Activated T-helper 1 cell treated with anti-CD3 and anti-CD28 coated beads, Interleukin-12 subunit alpha, Interleukin-12 subunit beta, Interleukin-2, Interleukin-4 antibody, amounts not matched to agents 30 ng/mL and 10 ng/mL and 1 ng/mL, durations not matched to agents 14 hours and 24 hours and 36 hours (primary cell): ENCODE measurements at places on chromosomes 1 and 21.

DNA sequence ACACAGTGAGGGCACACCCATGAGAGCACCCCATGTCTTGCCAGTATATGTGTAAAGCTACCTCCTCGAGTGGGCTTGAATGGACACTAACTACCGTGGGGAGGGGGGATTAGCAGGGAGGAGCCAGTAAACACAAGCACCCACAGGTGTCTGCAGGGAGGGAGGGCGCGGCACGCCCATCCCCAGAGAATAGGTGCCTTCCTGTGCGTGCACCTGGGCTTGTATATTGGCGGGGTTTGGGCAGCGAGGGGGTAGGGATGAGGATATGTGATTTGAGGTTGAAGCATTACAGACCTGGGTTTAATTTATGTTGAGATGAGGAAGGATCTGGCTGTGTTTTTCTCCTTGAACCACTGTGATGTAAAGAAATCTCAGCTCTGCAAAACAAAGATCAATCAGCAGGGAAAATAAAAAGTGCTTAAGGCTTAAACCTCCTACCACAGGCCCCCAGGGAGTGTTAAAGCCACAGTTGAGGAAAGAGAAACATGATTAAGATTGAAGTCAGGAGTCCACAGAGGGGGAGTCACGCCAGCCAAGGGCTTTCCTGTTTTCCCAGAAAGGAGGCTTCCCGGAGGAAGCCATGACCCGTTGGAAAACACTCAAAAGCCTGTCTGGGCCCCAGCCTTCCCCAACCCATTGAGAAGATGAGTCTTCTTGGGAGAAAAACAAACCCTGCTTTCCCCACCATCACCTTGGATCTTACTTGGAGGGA is 80.0 kb downstream of the CAMK2N1 start:
- DNase-seq = no peak

DNA sequence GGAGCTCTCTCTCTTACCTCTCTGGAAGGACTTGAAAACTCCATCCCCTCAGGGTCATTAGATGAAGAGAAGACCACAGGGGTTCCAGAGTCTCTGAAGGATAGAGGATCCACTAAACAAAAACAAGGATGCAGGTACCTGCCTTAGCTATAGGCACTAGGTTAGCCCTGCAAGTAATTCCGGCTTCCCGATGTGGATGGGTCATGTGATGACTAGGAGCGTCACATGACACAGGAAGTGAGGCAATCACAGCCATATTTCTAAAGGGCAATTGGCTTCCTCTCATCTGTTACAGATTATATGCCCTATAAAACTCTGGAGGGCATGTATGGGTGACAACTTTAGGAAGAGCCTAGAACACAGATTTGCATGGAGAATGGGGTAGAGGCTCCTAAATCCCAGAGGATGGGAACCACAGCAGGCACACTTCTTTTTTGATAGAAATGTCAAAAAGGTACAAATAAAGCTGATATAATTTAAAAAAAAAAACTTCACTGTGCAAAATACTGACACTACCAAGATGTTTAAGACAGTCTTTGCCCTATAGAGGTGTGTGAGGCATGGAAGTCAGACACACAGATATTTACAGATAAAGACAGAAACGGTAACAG is 14.1 kb downstream of the ENTREP3 start:
- peak; percentile 68 for DNase-seq

DNA sequence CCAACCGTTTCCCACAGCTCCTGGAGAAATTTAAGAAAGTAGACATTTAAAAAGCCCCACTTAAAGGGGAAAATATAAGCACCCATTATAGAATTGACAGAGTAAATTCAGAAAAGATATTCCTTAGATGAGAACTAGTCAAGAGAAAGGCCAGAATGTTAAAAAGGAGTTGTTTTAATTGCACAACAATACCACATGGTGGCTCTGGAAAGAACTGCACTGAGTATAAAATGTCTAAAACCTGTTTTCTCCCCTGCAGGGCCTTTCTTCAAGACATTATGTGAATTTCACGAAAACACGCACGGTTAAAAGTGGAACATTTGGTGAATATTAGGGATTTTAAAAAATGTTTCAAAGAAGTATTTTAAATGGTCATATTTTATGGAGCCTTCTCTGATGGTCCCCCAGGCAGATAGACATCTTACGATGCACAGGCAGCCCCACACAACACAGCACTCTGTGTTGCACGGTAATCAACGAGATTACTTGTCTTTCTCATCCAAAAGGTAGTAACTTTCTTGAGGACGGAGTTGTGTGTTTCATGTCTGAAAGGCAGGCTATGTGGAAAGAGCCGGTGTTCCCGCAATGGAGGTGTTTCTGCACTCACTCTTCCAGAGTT is 101.9 kb downstream of the PRRX1 start:
- DNase-seq = no peak

DNA sequence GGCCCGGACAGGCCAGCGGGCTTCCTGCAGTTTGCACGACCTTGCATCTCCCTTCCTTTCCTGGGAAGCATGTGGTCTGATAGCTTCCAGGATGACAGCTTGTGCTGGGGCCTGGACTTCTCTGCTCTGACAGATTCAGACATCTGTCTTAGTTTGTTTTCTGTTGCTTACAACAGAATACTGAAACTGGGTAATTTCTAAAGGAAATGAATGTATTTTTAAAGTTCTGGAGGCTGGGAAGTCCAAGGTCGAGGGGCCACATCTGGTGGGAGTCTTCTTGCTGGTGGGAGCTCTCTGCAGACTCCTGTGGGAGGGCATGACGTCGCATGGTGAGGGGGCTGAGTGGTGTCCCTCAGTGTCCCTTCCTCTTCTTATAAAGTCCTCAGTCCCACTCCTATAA is 35.3 kb upstream of the TENT5B start:
- no peak for DNase-seq

DNA sequence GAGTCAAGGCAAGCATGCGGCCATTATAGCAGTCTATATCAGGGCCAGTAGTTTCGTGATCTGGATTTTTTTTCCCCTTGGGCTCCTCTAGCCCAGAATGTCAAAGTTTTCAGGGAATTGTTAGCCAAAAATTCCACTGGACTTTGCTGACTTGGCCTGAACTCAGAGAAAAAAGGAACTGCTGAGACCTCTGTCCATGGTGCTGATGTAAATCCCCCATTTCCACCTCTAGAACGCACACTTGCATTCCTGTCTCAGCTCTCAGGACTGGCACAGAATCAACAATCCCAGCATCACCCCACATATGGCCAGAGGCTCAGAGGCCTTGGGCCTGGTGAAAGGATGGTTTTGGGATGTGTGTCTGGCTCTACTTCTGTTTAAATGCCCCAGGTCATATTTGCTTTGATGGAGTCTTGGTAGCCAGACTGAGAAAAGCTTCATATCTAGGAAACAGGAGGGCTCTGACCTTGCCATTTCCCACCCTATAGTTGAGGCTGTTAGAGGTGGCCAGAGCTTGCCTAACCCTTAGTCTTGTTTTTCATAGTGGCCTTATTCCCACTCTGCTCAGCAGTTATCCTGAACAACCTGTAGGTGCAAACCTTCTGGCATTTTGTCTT is 16.9 kb upstream of the EFCAB14 start:
- DNase-seq = peak; percentile 27

- DNase-seq = no peak
These were observed 27.1 kb downstream of the TRAF5 start for GRCh38 chr1:211353562-211354212.

DNA sequence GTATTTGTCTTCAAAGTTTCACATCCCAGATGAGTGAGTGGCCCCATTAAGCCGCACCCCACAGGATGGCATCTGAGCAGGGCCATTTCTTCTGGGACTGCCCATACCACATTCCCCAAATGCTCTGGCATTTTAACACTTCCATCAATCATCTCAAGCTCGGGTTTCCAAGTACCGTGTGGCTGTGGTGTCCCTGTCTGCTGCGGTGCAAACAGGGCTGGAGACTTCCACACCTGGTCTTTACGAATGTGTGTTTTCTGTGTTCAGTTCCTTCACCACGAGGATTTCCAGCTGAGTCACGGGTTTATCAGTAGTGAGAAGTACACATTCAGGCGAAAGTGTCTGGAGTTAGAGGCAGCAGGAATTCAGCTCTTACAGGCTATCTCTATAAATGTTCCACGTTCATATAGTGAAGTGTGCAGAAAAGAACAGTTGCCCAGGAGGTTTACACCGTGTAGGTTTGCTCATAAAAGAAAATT is 195.2 kb downstream of the RHOU start:
- DNase-seq = no peak

DNA sequence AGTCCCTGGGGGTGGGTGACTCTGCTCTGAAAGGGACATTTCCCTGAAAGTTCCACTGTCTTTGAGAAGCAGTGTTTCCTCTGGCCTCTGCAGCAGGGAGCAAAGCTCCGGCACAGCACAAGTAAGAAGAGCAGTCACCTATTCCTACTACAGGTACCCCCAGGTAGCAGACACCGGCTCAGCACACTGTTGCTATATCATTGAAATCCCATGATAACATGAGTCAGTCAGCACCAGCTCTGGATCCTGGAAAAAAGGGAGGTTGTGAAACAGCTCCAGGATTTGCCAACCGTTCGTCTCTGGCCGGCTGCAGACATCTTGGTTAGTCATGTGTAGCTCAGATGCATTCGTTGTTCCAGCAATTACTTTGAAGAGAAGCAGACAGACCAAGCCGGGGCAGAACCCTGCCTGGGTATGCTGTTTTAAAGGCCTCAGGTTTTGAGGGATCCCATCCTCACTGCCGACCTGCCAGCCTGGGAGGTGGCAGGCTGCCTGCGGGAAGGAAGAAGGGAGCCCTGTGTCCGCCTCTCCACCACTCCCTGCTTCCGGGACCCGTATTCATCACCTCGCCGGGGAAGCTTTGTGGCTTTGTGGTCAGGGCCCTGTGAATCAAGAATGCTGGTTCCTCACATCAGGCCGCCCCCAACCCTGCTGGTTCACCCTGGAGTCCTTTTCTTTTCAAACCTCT is 139.2 kb downstream of the CLIC6 start:
- DNase-seq = peak; percentile 55

GRCh38 chr1:94092210-94092613 is 28.7 kb downstream of the ABCA4 start:
- no peak for DNase-seq

GRCh38 chr1:229397762-229398161 is 36.1 kb downstream of the ACTA1 start:
- no peak for DNase-seq

- DNase-seq = no peak
These were observed 236.2 kb downstream of the SETD4 start for GRCh38 chr21:35824136-35824535.

GRCh38 chr1:59674595-59674994 is 140.2 kb upstream of the HOOK1 start:
- no peak for DNase-seq

DNA sequence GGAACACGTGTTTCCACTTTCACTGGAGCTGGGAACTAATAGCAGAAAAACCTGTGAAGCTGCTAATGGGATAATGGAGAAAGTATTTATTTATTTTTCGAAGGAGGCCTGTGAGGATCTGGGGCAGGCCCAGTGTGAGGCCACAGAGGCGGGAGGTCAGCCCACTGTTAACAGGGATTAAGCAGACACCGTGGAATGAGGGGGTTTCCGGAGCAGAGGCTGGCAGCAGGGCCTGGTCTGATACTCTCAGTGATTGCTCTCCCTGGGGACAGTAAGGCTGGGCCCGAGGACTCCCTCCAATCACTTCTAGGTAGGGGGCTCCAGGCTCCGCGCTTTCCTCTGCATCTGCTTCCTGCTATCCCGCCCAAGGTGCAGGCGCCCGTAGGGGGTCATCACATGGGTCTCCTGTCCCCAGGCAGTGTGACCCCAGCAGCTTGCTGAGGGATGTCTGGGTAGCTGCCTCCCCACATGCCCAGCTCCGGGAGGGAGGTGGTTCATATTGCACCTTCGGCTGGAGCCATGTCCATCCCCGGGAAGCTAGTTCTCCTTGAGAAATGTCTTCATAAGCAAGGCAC is 28.8 kb upstream of the CDCA8 start:
- DNase-seq = no peak

GRCh38 chr21:31479714-31480113 is 135.7 kb upstream of the TIAM1 start:
- DNase-seq = no peak

- DNase-seq = no peak
These were observed 1.3 kb downstream of the CLCNKA start for GRCh38 chr1:16023050-16023653.

DNA sequence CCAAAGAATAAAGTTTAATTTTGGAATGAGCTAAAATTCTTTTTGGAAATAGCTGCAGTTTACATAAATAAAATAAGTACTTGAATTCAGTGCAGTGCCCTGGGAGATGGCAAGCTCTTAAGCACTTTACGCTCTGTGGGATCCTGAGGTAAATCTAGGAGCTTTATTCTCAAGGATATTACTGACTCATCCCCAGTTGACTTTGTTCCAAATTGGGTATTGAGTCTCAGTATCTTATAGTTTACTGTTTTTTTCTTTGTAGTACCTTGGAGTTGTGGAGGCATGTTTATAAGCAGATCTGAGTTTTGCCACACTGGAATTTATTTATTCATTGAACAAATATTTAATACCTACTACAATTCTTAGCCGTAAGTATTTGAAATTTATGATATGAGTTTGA is 27.4 kb upstream of the HRNR start:
- no peak for DNase-seq

GRCh38 chr1:27624467-27625178 is 10.4 kb downstream of the FGR start:
- no peak for DNase-seq

GRCh38 chr1:193542690-193543089 is 356.3 kb upstream of the B3GALT2 start:
- DNase-seq = no peak

- DNase-seq = no peak
These were observed 80.1 kb downstream of the UBIAD1 start for GRCh38 chr1:11352816-11353799.

- no peak for DNase-seq
These were observed 184.7 kb upstream of the CACYBP start for GRCh38 chr1:174815036-174815435.

- DNase-seq = no peak
These were observed 172.7 kb downstream of the PTPRU start for GRCh38 chr1:29408831-29409605.

- DNase-seq = no peak
These were observed 4.1 kb downstream of the KIAA1614 start for GRCh38 chr1:180916771-180917170.

- no peak for DNase-seq
These were observed 158.3 kb downstream of the FGGY start for GRCh38 chr1:59455206-59455605.

- no peak for DNase-seq
These were observed 102.2 kb upstream of the GADD45A start for GRCh38 chr1:67582625-67583461.

DNA sequence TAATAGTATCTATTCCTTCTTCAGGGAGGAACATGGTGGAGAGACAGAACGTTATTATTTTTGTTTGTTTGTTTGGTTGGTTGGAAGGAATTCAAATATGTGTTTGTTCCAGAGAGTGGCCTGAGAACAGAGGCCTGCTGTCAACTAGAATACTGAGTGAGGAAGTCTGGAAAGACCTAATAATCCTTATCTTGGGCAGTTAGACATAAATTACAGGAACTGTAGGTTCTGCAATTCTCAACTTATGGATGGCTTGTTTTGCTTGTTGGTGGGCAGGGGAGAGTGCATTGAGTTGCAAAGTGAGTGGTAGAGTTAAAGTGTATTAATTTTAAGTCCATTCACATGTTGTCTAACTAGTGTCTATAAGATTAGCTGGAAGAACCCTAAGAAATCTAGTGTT is 197.6 kb downstream of the BACH1 start:
- no peak for DNase-seq
